GM23248 (cell line): ENCODE measurements at places on chromosomes 2 and 18. TPM values are rescaled to one million over a fixed set of nuclear protein-coding genes. Genes with fewer than 3 reads are reported as not detected.
A peak's percentile ranks its signal among the peaks of the same experiment; 100 is the strongest.

Gene GALNT3
- 1.1 TPM in 1 of 2 replicates, not detected in the other for total RNA-seq

Gene POMC
- 2.5 and 5.8 TPM in 2 replicates for total RNA-seq

Gene CD28
- total RNA-seq, result 0.11 TPM in 1 of 2 replicates, not detected in the other

Gene LIMS3
- 2.4 and 3.9 TPM in 2 replicates for total RNA-seq

Gene OST4
- 445 and 499 TPM in 2 replicates for total RNA-seq

DNA sequence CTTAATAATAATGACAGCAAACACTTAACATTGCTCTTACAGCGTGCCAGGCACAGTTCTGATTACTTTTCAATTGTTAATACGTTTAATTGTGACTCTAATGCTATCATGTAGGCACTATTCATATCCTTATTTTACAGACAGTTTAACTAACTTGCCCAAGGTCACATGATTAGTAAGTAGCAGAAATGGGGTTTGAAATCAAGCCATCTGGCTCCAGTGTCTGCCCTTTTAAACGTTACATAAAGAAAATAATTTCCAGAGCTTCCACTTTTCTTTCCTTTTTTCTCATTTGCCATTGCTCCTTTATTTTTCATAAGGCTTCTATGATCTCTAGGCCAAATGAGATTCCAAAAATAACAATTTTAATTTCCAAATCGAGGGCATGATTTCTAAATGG, 50.6 kb upstream of the IKZF2 start:
- no peak for DNase-seq

GRCh38 chr2:225600444-225600843, 200.9 kb downstream of the NYAP2 start:
- DNase-seq, result no peak

DNA sequence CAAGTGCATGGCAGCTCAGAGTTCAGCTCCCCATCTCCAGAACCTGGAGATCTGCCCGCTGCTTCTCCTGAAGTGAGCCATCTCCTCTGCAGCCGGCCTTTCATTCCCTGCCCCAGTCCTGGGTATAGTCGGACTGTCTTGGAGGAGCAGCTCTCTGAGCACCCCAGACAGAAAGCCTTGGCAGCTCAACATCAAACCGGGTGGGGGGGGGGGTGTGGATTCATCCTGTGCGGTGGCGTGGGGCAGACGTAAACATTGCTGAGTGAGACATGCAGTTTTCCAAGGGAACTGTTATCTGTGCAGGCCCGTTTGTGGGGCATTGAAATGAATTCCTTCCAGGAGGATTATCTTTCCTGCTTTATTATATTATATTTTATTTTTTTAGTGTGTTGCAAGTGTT, 125.9 kb upstream of the MYCN start:
- DNase-seq, result no peak

DNA sequence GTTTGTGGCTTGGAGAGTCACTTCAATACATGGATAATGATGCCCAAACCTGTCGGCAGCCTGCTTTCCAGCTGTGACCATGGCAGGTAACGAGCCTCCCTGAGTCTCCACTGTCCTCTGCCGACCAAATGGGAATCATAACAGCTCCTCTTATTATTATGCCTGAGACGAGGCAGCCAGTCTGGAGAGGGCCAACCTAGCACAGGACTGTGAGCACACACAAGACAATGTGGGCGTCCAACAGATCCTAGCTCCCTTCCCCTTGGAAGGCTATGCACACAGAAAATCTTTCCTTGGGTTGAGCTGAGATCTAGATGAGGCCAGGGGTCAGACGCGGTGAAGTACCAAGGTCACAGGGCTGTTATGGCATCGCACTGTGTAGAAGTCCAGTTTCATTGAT, 890 bp upstream of the SLC4A3 start:
- DNase-seq, result no peak

DNA sequence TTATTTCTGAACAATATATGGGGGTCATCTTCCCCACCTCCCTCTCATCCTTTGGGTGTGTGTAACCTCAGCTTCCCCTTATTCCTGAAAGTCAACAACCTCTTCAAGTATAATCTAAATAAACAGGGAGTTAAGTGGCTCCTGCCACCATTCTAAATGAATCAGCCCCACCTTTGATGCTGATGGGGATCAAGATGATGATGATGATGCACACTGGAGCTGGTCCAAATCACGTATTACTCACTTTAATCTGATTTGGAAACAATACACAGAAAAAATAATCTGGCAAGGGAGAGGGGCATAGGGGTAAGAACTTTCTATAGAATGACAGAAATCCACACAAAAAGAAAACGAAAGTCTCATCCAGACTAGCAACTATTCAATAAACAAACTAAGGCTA, 7.1 kb downstream of the ACVR1 start:
- peak; percentile 19 for DNase-seq
